ENCODE measurements at places on chromosomes 5 and 9.

GRCh38 chr5:142425286-142426065 is 100.7 kb upstream of the SPRY4 start:
- no peak for DNase-seq

- DNase-seq, result no peak
These were observed 282.5 kb downstream of the ZSWIM6 start for GRCh38 chr5:61614606-61615005.

DNA sequence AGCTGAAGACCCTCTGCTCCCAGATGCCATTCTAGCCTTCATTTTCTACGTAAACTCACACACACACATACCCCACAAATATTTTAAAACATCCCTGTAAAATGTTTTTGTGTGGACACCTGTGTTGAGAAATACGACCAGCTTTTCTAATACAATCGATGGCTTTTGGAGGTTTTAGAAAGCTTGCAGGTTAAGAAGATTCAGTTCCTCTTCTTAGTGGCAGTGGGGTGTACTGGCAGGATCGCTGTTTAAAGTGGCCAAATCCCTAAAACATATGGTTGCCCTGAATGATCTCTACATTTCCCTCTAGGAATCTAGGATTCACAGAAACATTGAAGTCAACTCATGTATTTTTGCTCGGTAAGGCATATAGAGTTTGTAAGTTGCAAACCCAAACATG is 236.3 kb downstream of the NSG2 start:
- no peak for DNase-seq

GRCh38 chr9:108569624-108570023 is 286.2 kb downstream of the ACTL7B start:
- DNase-seq, result no peak

DNA sequence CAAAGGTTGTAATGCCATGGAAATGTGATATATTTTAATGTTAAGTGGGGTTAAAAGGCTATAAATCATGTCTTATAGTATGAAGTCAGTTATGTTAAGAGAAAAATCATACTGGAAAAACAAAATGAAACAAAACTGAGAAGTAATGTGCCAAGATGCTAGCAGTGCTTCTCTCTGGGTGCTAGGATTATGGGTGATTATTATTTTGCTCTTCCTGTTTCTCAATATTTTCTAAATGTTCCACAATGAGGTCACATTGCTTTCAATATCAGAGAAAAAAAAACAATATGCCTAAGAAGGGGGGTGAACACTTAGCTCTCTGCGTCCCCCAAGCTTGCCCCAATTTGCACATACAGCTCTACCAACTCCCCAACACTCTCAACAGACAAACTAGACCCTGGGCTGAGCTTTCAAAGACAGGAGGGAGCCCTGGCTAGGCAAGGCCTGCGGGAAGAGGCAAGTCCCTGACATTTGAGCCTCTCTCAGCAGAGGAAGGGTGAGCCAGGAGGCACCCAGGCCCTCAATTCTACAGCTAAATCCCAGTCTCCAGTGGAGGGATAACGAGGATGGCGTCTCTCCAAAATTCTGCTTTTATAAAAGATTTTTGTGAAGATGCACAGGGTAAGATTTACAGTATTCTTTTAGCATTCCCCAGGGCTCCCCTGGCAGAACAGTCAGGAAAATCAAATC is 24.4 kb downstream of the WHRN start:
- DNase-seq, result no peak

DNA sequence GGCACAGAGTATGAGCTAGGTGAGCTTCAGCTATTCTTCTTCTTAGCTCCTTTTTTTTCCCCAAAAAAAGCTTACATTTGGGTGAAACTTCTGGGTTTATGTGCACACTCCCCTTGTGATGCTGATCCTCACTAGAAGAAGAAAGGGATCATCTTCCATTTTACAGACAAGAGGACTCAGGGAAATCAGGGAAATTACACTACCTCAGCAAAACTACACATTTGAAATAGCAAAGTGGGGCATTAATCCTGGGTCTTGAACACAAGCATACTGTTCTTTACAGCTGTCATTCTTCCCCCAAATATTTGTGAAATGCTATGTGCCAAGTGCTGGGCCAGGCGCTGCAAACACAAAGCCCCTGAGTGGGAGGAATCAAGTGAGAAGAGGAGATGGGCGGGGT is 68.6 kb upstream of the NFIL3 start:
- DNase-seq, result no peak

DNA sequence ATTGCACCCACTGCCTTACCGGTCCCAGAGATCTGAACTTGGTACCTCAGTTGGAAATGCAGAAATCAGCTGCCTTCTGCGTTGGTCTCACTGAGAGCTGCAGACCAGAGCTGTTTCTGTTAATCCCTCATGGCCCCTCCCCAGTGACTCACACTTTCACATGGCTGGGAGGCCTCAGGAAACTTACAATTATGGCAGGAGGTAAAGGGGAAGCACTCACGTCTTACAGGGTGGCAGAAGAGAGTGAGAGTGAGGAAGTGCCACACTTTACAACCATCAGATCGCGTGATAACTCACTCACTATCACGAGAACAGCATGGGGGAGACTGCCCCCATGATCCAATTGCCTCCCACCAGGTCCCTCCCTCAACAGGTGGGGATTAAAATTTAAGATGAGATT is 648.5 kb downstream of the MTRR start:
- no peak for DNase-seq

DNA sequence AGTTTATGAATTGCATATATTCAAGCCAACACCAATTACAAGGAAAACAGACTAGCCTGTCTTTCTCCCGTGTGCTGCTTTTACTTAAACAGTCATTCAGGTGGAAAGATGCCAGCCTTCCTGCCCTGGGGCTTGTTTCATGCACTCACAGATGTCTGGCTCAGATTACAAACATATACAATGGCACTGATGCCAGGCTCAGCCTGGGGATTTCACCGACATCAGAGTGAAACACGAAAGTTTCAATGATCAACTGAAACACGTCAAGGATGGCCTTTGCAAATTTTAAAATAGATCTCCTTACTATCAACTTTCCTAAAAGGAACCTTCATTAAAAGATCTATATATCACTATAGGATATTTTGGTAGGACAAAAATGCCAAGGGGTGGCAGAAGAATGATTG is 1576.5 kb downstream of the EFNA5 start:
- no peak for DNase-seq

GRCh38 chr5:122078116-122079110 is at the start of gene LOX:
TSS of gene LOX (minus strand) at chr5:122078259. CDS start at chr5:122077985, 274 bp downstream.
- DNase-seq, result no peak

- no peak for DNase-seq
These were observed at the start of gene CTXN3 for GRCh38 chr5:127649018-127649439. TSS of gene CTXN3 (plus strand) at chr5:127649082. CDS start at chr5:127657522, 8,440 bp downstream.

DNA sequence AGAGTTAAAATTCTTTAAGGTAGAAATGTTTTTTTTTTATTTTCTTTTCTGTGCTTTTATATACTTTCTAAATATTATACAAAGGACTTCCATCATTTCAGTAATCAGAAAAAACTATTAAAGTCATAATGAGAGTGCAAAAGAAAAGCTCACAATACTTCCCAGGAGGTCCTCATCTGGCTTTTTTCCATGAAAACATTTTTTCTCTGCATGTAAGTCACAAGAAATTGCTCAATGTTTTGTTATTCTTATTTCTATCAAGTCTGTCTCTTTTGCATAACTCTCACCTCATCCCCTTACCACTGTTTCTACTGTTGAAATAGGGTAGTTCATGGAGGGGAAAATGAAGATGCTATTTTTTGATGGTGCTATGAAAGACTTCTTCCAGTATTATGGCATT is 375.0 kb downstream of the TMEM232 start:
- no peak for DNase-seq

Data from glomerular endothelial cell (primary cell).